ENCODE measurements at places on chromosomes 16 and 17. TPM values are rescaled to one million over a fixed set of nuclear protein-coding genes. Genes with fewer than 3 reads are reported as not detected.

The DPEP1 gene
- 0.52 TPM for total RNA-seq

The ABCA10 gene
- total RNA-seq, result 0.47 TPM

The SYT17 gene
- total RNA-seq, result 0.24 TPM

The CNTROB gene
- 79.9 TPM for total RNA-seq

The CFAP119 gene
- 11.7 TPM for total RNA-seq

The CCL1 gene
- not detected for total RNA-seq

The TAC4 gene
- not detected for total RNA-seq

The P2RX5 gene
- 0.45 TPM for total RNA-seq

The PTGES3L gene
- total RNA-seq, result 1.1 TPM

The ZSCAN10 gene
- total RNA-seq, result not detected

The MPP3 gene
- 7.7 TPM for total RNA-seq

The GJC1 gene
- 39.0 TPM for total RNA-seq

The KRT27 gene
- total RNA-seq, result not detected

The PMP22 gene
- not detected for total RNA-seq

The TRPV3 gene
- total RNA-seq, result 0.13 TPM

The GGT6 gene
- not detected for total RNA-seq

The RNF222 gene
- total RNA-seq, result not detected

The C16orf96 gene
- not detected for total RNA-seq

- no peak for DNase-seq
Observed at GRCh38 chr17:82255402-82255972, 18.0 kb downstream of the CSNK1D start.

DNA sequence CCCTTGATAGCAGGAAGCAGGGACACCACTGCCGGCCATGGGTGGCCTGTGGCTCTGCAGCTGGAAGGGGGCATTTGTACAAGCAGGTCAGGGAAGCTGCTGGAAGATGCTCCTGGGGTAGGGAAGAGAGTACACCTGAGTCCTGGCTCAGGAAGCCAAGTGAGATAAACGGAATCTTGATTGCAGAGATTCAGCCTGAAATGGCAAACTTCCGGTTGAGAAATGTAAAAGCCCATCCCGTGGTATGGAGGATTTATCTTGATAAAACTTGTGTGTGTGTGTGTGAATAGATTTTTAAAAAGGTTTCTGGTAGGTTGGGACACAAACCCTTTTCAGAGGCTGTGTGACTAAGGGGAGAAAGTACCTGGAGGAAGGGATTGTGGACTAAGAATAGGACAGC lies 29.6 kb downstream of the C17orf100 start:
- no peak for DNase-seq

DNA sequence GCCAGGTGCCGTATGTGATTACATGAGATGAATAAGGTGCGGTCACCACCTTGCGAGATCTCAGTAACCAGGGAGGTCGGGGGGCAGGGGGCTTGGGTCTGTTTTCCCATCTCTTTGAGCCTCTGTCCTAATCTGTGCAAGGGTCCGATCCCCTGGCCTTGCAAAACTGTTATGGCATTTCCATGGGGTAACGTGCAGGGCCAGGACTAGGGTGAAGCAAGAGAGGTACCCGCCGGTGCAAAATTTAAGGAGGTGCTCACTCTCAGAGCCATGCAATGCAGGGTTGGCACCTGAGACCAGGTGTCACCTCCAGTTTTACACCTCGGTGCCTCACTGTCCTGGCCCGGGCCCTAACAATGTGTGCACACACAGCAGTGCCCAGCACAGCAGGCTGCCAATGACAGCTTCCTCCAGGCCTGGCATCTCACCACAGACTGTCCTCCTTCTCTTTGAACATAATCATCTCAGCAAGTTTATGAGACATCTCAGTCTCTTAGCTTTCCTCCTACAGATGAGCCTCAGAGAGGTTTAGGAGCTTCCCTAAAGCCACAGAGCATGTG lies 43.6 kb downstream of the C16orf95 start:
- DNase-seq, result no peak

DNA sequence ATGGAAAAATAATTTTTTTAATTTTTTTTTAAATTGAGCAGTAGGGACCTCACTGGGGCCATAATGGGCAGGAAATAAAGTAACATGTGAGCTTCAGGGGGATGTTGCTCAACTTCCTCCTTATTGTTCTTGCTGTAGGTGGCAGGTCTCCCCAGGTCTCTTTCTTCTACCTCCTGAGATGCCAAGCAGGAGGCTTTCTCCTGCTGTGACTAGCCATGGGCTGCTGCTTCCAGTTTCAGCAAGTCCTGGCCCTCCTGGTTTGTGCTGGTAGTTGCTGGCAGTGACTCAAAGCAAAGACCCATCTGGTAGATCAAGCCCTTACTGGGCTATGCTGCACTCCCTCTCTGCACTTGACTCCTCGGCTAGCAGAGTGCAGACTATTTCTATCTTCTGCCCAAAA lies 2.3 kb downstream of the DPEP2NB start:
- no peak for DNase-seq

GRCh38 chr17:59011975-59012374 lies 94.7 kb downstream of the TRIM37 start:
- no peak for DNase-seq

DNA sequence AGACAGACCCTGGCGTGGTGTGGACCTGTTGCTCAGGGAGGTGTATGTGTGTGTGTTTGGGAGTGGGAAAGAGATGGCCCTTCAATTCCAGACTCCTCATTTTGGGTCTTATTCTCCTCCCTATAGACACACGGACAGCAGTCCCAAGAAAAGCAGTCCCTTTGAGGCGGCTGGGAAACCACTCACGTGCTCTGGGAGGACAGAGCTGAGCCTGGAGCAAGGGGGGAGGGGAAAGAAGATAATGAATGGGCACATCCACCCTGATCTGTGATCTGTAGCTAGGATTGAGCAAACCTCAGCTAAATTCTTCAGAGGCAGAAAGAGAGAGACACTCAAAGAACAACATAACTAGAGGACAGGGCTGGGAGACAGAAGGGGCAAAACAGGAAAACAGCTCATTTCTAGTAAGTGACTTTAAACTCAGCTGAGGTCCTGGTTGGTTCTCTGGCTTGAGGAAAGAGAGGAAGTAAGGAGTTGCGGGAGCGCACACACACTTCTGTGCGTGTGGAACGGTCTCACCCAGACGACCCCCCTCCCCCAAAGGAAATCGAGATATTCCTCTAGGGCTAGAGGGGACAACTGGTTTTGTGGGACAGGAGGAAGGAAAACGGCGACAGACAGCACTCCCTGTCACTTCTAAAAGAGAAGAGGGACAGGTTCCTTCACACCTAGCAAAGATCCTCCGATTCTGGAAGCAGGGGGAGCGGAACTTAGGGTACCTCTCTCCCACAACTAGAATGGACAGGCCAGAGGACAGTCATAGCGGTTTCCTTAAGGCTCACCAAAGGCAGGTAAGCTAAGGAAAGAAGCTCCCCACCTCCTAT lies 658 bp downstream of the RAB5C start:
- DNase-seq, result no peak

DNA sequence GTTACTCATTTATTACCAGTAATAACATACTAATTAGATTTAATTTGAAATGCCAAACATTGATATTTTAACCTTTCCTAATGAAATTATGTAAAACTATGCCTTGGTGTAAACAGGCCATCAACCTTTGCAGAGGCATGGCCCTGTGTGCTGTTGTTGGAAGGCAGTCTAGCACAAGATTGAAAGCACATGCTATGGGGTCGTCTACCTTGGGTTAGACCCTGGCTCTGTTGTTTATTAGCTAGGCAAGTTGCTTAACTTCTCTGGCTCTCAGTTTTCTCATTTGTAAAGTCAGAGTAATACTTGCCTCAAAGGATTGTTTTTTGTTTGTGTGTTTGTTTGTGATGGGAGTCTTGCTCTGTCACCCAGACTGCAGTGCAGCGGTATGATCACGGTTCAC lies 9.4 kb upstream of the CDR2 start:
- DNase-seq, result no peak

- DNase-seq, result no peak
Observed at GRCh38 chr16:11689031-11689840, 21.0 kb downstream of the SNN start.

- DNase-seq, result peak; percentile 80
Observed at GRCh38 chr16:25020112-25020631, 5.0 kb upstream of the ARHGAP17 start.

GRCh38 chr17:39223907-39224777 lies 1.6 kb downstream of the STAC2 start:
- DNase-seq, result no peak

- no peak for DNase-seq
Observed at GRCh38 chr16:24723663-24724062, 5.8 kb upstream of the TNRC6A start.

GRCh38 chr17:59790910-59791309 lies 83.5 kb downstream of the VMP1 start:
- no peak for DNase-seq

- no peak for DNase-seq
Observed at GRCh38 chr16:52561910-52562741, 15.2 kb upstream of the TOX3 start.

DNA sequence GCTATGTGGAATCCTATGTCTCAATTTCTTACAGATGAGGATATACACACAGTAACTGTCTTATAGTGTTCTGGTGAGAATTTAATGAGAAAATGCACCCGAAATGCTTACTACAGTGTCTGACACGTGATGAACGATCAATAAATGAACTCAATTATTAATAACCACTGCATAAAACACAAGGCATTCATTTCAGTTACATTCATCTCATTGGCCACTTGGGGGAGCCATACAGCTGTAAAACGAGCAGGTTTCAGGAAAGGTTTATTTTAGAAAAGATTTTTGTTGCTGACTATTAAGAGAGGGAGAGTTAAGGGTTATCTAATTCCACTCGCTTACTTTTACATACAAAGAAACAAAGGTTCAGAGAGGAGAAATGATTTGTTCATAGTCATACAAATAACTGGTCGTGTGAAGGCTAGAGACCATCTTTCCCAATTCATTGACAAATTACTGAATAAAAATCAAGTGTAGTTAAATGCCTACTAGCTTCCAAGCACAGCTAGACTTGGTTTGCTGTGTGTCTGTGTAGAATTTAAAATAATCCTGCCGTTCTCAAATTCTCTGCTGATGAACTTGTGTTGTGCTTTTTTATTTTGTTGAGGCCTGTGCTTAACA lies 160.1 kb downstream of the MAP2K4 start:
- peak; percentile 64 for DNase-seq

GRCh38 chr16:88010343-88010967 lies 59.2 kb downstream of the BANP start:
- DNase-seq, result no peak

DNA sequence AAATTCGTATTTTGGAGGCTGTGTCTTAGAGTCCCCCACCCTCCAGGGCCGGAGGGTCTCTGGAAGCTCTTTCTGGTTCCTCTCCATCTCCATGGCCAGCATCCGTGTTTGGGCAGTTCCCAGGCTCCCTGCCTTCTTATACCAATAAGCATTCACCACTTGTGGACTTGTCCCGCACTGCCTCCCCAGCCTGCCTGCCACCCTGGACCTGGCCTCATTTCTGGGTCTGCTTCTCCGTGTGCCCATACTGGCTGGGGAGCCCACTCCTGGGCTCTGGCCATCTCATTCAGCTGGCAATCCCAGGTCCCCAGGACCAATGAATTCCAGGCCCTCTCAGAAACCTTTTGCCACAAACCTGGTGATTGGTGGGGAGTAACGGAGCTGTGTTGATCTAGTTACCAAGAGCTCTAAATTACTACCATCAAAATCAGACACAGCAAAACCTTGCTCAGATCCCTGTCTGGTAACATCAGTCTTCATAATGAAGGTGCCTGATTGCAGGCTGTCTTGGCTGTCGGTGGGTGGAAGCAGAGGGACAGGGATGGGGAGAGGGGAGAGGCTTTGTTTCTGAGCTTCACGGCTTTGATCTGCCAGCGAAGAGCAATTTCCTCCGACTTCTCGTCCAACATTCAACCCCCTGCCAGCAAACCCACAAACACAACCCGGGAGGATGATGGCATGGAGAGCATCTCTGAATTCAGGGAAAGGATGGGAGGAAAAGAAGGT lies 27.7 kb upstream of the CRHR1 start:
- no peak for DNase-seq

DNA sequence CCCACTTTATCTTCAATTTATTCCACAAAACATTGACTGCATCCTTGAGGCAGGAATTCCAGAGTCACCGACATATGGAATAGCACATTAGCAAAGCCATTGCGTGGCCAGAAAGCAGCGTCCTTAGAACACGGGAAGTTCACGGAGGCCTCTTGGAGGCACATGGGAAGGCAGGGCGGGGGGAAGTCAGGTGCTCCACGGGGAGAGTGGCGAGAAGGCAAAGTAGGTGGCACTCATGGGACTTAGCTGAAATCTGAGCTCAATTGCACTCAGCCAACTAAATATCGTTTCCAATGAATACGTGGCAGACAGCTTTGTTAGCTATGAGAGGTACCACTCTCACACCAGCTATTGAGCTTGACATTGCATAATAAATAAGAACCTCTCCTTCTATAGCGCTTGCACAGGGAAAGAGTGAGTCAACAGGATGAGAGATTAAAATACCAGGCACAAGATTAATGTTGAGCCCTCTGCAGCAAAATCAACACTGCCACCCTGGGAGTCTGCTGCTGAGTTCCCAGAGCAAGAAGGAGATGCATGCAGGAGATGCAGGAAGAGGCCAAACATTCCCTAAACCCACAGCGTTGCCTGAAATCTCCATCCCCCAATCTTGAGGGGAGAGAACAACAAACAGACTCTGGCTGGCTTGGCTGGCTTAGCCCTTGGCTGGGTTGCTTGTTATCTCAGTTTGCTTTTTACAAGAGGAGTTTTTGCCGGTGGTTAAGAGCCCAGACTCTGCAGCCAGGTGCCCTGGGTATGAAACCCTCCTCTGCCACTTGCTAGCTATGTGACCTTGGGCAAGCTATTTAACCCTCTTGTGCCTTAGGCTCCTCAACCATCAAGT lies 28.8 kb downstream of the ABCC12 start:
- DNase-seq, result peak; percentile 62

- no peak for DNase-seq
Observed at GRCh38 chr16:14070555-14070876, 603 bp upstream of the MRTFB start.

- no peak for DNase-seq
Observed at GRCh38 chr16:76346210-76346609, 69.0 kb downstream of the CNTNAP4 start.

GRCh38 chr16:17476414-17477259 lies 5.9 kb upstream of the XYLT1 start:
- peak; percentile 32 for DNase-seq

DNA sequence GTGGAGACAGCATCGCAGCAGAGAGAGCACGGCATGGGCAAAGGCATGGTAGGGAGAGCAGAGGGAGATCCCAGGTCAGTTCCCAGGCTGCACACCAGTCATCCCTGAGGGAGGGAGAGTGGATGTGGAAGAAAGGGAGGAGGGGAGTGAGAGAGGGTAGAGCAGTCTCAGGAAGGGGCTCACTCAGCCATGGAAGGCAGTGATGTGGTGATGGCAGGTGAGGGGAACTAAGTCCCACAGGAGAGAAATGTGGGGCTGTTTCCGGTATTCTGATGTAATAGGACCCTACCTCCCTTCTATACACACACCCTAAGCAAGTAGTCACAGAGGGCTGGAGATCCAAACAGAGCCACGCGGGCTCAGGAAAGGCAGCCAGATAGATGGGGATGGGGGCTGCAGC lies 500.3 kb upstream of the CDH11 start:
- no peak for DNase-seq
